Activated CD8-positive, alpha-beta memory T cell treated with anti-CD3 and anti-CD28 coated beads for 4 hours (primary cell): ENCODE measurements at places on chromosomes 2 and 18.
A peak's percentile ranks its signal among the peaks of the same experiment; 100 is the strongest.

GRCh38 chr2:44537264-44537663, 175.5 kb downstream of the CAMKMT start:
- DNase-seq, result no peak

- no peak for DNase-seq
Observed at GRCh38 chr2:224576088-224576715, 9.0 kb downstream of the CUL3 start.

- DNase-seq, result no peak
Observed at GRCh38 chr2:240463274-240463865, 27.9 kb downstream of the GPC1 start.

- DNase-seq, result no peak
Observed at GRCh38 chr2:53964257-53964952, 6.4 kb downstream of the PSME4 start.

- DNase-seq, result peak; percentile 19
Observed at GRCh38 chr2:18387441-18388206, 172.8 kb downstream of the RDH14 start.

GRCh38 chr2:109377976-109378375, 235.8 kb downstream of the SEPTIN10 start:
- DNase-seq, result no peak

DNA sequence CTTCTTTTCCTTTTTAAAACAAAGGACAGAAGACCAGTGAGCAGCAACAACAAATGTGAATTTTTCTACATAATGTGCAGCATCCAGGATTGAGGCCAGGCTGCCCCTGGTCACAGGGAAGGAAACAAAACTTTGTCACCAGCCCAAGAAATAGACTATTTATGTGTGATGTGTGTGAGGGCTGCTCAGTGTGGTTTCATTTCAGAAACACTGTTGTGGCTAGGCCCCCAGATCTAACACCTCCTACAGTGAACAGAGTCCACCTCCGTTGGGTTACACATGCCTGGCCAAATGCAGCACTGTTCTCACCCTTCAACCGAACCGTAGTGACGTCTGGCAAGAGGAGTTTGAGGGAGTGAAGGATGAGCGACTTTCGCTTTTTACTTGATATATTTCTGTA, 146.3 kb upstream of the RIOK3 start:
- peak; percentile 31 for DNase-seq

- DNase-seq, result no peak
Observed at GRCh38 chr2:212194396-212194795, 344.2 kb downstream of the ERBB4 start.

DNA sequence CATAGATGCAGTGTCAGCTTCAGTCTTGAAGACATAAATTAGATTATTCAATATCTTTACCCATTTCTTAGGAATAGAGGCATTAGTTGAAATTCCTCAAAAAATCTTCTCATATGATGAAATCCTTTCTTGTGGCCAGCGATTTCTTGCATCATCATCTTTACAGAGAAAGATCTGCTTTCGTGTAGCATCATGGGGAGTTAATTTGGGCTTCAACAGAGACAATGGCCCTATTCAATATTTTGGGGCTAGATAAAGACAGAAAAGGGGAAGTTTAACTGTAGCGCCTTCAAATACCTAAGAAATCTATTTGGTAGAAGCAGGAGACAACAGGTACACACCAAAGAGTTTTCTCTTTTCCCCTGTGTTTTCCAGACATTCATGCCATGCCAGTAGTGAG, 73.8 kb downstream of the TGFA start:
- no peak for DNase-seq

- no peak for DNase-seq
Observed at GRCh38 chr2:187250137-187250536, 197.9 kb downstream of the CALCRL start.

DNA sequence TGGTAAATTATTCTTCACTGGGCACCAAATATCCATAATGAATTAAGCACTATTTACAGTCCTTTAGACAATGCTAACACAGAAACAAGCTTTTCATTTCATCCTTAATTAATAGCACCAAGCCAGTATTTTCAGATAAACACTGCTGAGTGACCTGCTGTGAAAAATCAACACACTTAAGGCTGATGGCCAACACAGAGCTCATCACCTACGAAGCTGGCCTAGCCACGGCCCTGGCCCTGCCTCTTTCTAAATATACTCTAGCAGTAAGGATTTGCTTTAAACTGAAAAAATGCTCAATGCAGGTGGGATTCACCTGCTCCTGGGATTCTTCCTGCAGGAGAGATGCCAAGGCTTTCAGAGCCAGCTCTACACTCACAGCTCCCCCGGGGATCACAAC, 18.4 kb downstream of the CYB5A start:
- no peak for DNase-seq

DNA sequence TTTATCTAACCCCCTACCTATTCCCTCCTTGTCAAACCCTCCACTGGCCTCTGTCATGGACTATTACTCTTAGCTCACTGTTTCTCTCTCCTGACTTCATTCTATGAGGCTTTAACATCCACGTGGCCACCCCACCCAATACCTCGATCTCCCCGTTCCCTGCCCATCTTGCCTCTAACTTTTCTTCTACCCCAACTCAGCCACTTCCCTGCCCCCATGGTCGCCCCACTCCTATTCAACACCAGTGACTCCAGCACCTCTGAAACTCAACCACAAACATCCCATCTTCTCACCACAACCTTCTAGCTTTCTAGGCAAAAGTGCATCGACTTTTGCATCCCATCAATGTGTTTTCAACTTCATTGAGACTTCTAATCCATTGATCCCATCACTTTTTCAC, 94.2 kb upstream of the EPAS1 start:
- DNase-seq, result no peak

GRCh38 chr2:241300000-241300399, 15.5 kb downstream of the HDLBP start:
- DNase-seq, result no peak

GRCh38 chr18:68417166-68417799, 297.6 kb downstream of the TMX3 start:
- no peak for DNase-seq

GRCh38 chr2:25275575-25275965, 66.2 kb downstream of the DNMT3A start:
- no peak for DNase-seq

- DNase-seq, result no peak
Observed at GRCh38 chr2:218607436-218608115, at the start of gene PLCD4. TSS of gene PLCD4 (plus strand) at chr2:218607899. CDS start at chr2:218615740, 7,841 bp downstream.

DNA sequence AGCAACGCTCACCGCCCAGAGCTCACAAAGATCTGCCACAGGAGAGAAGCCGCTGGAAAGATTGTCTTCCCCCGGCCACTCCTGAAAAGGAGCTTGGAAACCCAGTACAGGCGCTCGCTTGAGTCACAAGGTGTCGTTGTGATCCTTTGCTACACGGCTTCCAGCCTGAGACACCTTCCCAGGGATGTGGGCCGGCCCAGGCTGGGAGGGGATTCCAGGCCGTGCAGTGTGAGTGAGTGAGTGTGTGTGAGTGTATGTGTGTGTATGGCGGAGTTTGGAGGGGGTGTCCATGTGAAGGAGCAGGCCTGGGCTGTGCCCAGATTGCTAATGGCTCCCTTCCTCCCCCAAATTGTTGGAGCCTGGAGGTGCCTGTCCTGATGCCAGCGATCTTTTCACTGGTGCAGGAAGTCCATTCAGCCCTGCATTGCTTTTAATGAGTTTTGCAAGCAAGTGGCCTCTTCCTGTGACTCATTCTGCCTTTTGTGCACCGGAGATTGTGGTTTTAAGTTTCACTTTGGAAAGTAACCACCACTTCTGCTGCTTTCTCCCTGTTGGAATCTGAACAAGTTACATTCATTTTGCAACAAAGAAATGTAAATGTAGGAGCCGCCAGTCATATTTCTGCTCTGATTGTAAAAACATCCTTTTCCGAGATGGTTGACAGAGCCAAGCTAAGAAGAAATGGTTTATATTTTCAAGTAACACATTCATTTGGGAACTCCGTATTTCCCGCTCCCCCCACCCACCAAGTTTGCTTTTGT, 83.7 kb downstream of the LPIN1 start:
- DNase-seq, result no peak

- no peak for DNase-seq
Observed at GRCh38 chr2:197254776-197255530, 55.6 kb downstream of the ANKRD44 start.
